ENCODE measurements at places on chromosomes 16 and 17.

DNA sequence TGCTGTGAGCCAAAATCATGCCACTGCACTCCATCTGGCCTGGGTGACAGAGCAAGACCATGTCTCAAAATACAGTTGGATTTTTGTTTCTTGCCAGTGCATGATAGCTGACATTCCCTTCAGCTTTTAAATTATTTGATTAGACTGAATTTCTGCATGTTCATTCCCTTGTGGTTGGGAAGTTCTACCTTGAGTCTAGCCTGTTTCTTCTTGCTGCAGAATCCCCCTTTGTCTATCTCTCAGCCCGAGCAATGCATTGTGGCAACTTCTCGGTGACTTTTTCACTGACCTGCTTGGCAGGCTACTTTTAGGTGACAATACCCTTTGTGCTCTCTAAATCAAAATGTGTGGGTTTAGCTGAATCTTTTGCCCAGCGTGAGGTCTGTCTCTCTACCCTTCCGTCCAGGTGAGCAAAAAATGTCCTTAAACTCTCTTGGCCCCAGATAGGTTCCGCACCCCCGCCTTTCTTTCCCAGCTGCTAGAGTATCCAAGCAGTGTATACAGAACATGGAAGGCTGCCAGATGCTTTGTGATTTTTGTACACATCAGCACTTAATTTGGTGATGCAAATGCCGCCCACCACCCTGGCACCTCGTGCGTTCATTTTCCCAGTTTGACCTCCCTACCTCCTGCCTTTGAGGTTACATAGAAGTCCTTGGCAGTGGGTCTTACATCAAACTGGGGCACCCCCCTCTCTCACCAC is 130.2 kb downstream of the ABCC6 start:
- DNase-seq: no peak

DNA sequence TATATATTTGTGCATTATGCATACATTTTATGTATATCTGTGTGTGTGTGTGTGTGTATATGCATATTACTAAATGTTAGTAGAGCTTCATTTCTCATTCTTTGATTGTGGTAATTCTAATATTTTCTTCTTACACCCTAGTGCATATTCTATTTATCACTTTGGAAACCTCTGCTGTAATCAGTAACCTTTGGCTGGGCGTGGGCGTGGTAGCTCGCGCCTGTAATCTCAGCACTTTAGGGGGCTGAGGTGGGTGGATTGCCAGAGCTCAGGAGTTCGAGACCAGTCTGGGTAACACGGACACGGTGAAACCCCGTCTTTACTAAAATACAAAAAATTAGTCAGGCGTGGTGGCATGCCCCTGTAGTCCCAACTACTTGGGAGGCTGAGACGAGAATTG is 26.9 kb downstream of the CPSF4L start:
- no peak for DNase-seq

- DNase-seq: no peak
Observed at GRCh38 chr16:66167564-66168291, 198.8 kb upstream of the CDH5 start.

DNA sequence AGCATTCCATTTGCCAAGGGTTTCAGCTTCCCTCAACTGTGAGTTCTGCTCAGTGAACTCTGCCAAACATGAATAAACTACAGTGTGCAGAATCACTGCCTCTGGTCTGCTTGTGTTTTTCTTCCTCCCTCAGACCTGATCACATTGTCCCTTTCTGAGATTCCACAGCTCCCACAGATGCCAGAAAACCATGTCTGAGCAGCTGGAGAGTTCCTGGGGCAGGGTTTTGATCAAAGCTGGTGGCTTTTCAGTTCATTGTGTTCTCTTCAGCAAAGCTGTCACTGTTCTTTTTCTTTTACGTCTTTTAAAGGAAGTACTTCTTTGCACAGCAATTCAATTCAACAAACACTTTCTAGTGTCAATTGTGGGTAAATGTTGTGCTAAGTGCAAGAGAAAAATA is 555.8 kb downstream of the RBFOX1 start:
- DNase-seq: no peak

DNA sequence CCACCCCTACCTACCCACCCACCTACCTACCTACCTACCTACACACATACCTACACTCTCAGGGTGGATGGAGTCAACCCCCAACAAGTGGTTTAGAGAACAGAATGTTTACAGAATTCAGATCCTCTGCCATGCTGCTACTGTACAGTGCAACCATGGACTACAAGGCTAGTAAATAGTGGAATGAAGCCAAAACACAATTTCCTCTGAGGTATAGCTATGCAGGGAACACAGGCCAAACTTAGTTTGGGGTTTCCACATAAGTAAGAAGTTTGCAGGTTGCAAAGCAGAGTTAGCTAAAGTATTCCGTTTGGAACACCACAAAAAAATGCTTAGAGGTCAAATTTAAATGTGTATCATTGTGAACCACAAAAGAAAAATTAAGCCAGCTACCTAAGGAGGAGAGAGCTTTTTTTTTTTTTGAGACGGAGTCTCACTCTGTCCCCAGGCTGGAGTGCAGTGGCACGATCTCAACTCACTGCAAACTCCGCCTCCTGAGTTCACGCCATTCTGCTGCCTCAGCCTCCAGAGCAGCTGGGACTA is 2.7 kb upstream of the AP1G1 start:
- no peak for DNase-seq

DNA sequence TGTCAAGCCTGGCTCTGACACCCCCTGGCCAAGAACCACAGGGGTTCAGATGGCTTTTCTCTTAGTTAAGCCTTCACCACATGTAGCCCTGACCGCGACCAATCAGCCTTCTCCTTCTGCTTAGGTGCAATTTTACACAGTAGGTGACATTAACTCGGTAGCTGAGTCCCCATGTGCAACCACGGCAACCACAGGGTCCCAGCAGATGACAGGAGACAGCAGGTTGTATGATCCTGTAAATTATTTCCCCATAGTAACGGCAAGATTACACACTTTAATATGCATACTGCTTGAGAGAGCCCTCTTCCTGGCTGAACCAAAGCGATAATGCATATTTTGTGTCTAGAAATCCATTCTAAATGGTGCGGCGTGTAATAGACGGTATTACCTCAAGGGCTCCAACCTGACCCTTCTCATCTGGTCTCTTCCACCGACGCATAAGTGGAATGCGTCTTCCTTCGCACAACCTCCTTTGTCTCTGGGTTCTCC is 458.7 kb upstream of the ZFHX3 start:
- DNase-seq: no peak

GRCh38 chr17:39904990-39905288 is 13.5 kb downstream of the GSDMB start:
- DNase-seq: no peak

GRCh38 chr17:72359811-72360210 is 239.0 kb downstream of the SOX9 start:
- DNase-seq: no peak

DNA sequence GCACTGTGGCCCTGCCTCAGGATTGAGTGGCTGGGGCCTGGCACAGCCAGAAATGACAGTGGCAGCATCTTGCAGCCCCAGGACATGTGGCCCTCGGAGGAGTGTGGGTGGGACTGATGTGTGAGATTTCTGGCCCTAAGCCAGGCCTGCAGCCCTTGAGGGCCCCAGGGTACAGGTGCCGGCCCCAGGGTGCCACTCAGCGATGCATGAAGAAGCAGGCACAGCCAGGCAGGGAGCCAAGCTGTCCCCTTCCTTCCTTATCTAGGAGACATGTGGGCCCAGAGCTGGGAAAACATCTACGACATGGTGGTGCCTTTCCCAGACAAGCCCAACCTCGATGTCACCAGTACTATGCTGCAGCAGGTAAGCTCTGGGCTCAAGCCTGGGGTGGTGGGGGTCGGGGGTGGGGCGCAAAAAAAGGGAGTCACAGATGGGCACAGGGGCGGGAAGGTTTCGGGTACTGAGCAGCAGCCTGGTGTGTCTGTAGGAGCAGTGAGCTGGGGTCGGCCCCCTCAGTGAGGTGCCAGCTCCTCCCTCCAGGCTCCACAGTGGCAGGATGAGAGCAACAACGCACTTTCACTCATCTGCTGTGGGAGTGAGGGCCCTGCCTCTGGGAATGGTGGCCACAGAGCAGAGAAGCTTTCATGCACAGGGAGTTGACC is 4.1 kb downstream of the ACE start:
- no peak for DNase-seq

- DNase-seq: no peak
Observed at GRCh38 chr17:28466001-28466400, 7.4 kb upstream of the SLC13A2 start.

GRCh38 chr17:32141258-32141657 is 1.0 kb upstream of the RHOT1 start:
- DNase-seq: no peak

DNA sequence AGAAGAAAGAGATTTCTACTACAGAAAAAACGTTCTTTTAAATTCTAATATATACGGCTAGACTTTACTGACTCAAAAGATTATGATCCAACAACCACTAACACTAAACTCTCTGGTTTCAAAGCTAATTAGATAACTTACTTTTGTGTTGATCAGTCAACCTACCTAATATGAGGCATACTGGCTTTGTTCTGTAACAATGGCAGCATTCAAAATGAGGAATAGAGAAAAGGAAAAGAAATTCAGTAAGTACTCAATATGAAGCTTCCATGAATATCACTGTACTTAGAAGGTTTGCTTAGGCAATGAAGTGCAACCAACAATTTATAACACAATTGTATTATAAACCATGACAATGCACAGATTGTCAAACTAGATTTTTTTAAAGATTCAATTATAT is 430.5 kb upstream of the PMFBP1 start:
- DNase-seq: no peak

DNA sequence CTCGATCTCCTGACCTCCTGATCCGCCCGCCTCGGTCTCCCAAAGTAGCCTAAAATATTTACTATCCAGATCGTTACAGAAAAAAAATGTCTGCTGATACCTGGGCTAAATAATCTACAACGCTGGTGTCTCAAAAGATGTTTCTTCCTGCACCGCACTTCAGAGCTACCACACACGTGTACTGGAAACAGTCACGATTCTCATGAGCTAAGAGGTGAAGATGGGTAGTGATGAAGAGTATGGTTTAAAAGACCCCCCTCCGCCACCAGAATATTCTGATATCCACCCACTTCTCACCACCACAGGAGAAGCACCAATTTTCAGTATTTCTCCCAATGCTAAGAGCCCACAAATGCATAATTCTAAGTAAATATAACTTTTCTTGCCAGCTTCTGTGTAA is 50.2 kb downstream of the SMG6 start:
- DNase-seq: no peak

GRCh38 chr17:4586043-4586442 is 1.7 kb downstream of the SMTNL2 start:
- no peak for DNase-seq

DNA sequence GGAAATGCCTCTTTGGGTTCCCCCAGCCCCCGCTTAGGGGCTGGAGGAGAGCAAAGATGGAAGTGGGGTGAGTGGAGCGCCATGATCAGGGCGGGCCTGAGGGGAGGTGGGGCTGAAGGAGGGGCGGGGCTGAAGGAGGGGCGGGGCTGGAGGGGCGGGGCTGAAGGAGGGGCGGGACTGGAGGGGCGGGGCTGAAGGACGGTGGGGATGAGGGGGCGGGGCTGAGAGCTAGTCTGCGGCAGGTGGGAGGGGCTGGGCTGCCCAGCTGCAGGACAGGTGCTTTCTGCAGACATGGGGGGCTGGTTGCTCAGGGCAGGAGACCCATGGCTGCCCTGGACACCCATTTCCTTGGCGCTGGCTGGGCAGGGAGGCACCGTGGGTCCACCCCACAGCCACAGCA is 39.1 kb upstream of the PABPN1L start:
- DNase-seq: no peak

DNA sequence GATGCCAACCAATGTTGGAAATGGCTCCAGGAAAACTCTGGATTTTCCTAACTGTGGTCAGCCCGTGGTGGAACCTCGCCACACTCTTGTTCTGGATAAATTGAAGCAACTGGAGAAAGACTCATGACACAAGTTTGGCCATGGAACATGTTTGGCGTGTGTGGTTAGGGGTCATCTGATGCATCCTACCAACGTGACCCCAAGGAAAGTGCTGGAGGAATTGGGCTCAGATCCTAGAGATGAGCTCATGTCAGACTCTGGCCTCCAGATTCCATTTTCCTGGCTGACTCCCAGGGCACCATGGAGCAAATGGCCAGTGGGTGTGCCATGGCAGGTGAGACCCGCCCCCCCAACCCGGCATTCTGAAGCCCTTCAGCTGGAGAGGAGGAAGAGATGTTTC is 58.5 kb downstream of the CACNG5 start:
- no peak for DNase-seq

Measured in CD8-positive, alpha-beta T cell (primary cell).